ENCODE measurements at places on chromosomes 13 and 19.

- DNase-seq = peak; percentile 92
Observed at GRCh38 chr19:51688671-51689571, 4.2 kb upstream of the SPACA6 start.

GRCh38 chr13:20118268-20119140 lies 42.3 kb downstream of the GJA3 start:
- DNase-seq = peak; percentile 22

DNA sequence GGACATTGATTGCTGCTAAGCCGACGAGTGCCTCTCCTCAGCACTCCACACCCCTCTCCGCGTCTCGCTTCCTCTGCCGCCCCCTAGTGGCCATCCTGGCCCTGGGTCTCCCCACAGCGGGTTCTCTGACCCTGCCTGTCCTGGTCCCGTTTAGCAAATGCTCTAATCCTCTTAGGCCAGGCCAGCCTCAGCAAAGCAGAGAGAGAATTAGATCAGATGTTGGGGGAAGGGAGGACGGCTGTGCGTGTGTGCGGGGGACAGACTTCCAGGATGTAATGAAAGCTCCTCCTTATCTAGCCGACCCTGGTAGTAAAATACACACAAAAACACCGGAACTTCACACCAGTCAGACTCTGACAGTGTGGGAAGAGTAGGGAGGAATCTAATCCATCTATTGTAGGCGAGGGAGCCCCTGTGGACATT lies 4.5 kb downstream of the TPRX2 start:
- peak; percentile 62 for DNase-seq

DNA sequence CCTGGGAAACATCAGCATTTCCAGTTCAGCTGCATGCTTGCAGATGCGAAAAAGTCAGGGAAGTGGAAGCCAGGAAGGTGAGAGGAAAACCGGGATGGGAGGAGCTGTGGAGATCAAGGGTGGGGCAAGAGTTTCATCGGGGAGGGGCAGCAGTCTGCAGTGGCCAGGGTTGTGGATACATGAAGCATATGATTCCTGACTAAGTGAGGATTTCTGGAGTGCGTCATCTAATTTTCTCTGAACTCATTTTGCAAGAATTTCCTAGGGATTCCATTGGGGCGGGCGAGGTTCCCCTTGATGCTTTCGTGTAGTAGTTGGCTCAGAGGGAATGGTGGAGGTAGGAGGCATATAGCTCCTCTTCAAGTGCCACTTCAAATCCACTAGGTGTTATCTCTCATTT lies 344.1 kb upstream of the TMTC4 start:
- peak; percentile 60 for DNase-seq

GRCh38 chr19:6802336-6803035 lies 30.0 kb downstream of the VAV1 start:
- no peak for DNase-seq

DNA sequence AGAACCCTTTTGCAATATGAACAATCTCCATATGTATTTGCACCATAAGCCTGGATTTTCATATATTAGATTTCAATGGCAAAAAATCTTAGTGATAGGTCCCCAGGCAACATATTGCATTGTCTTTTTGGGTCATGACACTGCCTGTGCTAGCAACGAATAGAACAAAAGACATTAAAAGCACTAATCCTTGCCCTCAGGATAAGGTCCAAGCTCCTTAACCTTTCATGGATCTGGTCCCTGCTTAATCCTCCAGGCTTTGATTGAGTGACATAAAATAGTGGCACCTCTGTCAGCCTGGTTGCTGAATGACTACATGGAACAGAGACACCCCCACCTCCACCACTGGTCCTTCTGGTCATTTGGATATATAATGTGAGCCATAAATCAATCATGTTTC lies 134.4 kb downstream of the RBM26 start:
- DNase-seq = no peak

Measured in LHCN-M2 (cell line).